Activated naive CD4-positive, alpha-beta T cell treated with Interleukin-2 at 50 U/mL for 16 hours (primary cell): ENCODE measurements at places on chromosomes 1 and 21.
A peak's percentile ranks its signal among the peaks of the same experiment; 100 is the strongest.

GRCh38 chr1:34781844-34782391 lies 904 bp downstream of the GJB3 start:
- no peak for DNase-seq

- no peak for DNase-seq
These were observed 16.0 kb downstream of the IBA57 start for GRCh38 chr1:228181645-228182034.

- DNase-seq, result no peak
These were observed 52.9 kb upstream of the CITED4 start for GRCh38 chr1:40914927-40915569.

- DNase-seq, result no peak
These were observed 81.1 kb downstream of the TNFSF18 start for GRCh38 chr1:172969611-172970010.

GRCh38 chr1:1145547-1145914 lies 28.1 kb upstream of the TTLL10 start:
- no peak for DNase-seq

- no peak for DNase-seq
These were observed 76.5 kb upstream of the FGGY start for GRCh38 chr1:59220356-59220755.

GRCh38 chr1:38541223-38541622 lies 318.3 kb downstream of the RRAGC start:
- DNase-seq, result no peak

GRCh38 chr1:180519846-180520245 lies 17.5 kb upstream of the ACBD6 start:
- DNase-seq, result no peak

DNA sequence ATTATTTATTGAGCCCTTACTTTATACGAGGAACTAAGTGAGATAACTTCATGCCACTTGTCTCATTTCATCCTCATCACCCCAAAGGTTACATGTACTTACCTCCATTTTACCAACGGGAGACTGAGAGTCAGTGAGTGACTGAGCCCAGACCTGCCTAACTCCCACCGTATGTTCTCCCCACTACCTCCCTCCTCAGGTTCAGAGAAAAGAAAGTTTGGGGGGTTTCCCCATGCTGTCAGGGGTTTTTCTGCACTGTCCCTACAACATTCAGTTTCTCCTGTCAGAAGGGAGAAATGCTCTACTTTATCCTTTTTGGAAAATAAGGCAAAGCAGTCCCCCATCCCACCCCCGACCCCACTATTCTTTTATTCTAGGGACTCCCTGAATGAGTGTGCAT lies 32.9 kb downstream of the FAM78B start:
- no peak for DNase-seq

DNA sequence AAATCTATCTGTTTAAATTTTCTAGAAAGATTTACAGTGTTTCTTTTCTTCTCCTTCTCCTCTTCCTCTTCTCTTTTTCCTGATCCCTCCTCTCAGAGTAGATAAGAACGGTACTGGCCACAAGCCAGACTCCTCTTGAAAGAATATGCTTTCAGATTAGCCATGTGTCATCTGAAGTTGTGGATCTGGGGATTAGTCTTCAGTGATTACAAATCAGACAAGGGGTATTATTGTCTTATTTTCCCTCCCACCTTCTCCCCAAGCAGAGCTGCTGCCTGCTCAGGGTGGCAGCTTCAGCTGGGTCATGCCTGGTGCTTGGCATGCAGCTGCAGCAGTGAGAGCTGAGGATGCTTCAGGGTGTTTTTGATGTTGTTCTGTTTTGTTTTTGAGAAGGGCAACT lies 42.7 kb downstream of the SGIP1 start:
- no peak for DNase-seq

GRCh38 chr1:114340892-114341291 lies 170.1 kb downstream of the TRIM33 start:
- DNase-seq, result no peak

DNA sequence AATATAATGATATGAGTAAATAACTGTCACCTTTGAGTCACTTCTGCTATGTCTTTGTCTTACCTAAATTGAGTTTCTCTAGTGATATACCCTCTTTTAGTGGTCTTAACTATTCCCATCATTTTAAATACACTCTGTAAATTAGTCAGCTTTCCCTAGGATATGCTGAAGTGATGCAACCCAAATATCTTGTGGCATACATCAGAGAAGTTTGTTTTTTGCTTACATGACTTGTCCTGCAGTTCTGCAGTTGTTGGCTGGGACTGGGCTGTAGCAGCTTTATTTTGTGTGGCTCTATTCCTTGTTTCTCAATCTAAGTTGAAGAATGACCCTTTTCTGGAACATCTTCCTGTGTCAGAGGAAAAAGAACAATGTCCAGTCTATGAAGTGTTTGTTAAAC lies 76.4 kb downstream of the TTC3 start:
- no peak for DNase-seq

GRCh38 chr21:46052703-46053651 lies 44.9 kb upstream of the COL6A2 start:
- peak; percentile 49 for DNase-seq

- no peak for DNase-seq
These were observed 125.8 kb upstream of the SLC44A3 start for GRCh38 chr1:94694226-94694915.

- DNase-seq, result no peak
These were observed 78.2 kb downstream of the SNX7 start for GRCh38 chr1:98739762-98740161.

DNA sequence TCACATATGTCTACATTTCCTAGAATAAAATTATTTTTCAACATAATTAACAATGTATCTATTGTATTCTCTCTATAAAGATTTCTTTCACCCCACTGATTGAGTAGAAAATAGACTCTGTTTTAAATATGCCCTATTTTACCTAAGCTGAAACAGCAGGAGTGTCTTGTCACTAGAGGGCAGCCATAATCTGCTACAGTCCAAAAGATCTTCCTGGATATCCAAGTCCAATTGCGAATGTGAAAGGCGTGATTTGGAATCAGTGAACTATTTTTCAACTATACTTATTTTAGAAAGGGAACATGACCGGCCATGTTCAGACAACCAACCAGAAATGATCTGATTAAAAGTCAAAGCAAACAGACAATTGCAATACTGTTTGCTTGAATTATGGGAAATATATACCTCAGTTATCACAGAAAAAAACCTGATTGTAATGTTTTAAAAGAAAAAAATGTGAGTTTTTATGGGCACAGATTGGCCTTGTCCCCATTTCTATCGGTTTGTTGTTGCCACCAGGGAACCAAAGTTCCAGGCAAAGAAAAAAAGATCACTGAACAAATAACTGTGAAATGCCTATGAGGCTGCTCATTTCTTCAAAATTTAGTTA lies 1211.0 kb upstream of the ADGRL4 start:
- no peak for DNase-seq

GRCh38 chr1:64867266-64867665 lies 99.1 kb downstream of the JAK1 start:
- no peak for DNase-seq

- no peak for DNase-seq
These were observed 6.1 kb downstream of the HTR6 start for GRCh38 chr1:19670787-19671186.

GRCh38 chr1:165857046-165857801 lies 29.8 kb downstream of the UCK2 start:
- no peak for DNase-seq

DNA sequence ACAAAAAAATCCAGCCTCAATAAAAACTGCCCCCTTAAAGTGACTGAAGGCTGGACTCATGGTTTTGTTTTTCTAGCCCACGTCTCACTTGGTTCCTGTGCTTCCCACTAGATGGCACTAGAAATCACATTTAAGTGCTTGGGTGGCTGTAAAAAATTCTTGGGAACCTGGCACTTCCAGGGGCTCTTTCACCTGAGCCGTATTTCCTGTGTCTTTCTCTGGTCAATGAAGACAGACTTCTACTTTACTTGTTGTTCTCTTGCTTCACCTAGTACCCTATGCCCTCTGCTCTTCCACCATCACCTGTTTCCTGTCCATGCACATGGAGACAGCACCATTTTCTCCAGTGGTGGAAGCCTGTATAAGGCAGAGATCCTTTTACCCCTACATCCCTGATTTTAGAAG lies 20.0 kb downstream of the METTL13 start:
- DNase-seq, result no peak

DNA sequence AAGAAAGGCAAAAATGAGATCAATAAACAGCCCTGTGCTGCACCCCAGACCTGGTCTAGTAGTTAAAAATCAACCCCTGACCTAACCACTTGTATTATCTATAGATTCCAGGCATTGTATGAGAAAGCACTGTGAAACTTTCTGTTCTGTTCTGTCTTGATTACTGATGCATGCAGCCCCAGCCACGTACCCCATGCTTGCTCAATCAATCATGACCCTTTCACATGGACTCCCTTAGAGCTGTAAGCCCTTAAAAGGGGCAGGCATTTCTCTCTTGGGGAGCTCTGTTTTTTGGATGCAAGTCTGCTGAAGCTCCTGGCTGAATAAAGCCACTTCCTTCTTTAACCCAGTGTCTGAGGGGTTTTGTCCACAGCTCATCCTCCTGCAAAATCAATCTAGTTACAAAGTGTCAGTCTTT lies 24.2 kb upstream of the CD34 start:
- no peak for DNase-seq

DNA sequence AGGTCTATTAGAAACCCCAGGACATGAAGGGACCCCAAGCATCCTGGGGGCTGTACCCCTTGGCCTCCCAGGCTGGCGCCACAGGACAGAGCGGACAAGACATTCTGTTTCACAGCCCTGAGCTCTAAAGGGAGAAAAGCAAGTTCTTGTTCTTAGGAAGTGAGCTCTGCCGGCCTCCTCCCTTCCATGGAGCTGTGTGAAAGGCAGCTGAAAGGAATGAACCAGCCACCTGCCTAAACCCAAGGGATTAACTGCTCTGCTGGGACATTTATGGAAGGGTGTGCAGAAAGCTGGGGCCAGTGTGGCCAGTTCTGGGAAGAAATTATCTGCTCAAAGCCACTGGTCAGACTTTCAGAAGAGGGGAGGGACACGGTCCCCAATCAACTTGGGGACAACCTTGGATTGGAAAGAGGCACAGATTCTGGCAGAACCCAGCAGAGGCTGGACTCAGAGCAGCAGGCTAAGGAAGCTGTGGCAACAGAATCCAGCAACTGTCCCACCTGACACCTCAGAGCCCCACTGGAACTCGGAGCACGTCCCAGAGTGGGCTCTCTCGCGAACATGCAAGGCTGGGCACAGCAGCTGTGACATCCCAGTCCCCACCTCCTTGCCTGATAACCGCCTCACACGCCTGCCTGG lies 2.1 kb downstream of the KLHL21 start:
- no peak for DNase-seq

DNA sequence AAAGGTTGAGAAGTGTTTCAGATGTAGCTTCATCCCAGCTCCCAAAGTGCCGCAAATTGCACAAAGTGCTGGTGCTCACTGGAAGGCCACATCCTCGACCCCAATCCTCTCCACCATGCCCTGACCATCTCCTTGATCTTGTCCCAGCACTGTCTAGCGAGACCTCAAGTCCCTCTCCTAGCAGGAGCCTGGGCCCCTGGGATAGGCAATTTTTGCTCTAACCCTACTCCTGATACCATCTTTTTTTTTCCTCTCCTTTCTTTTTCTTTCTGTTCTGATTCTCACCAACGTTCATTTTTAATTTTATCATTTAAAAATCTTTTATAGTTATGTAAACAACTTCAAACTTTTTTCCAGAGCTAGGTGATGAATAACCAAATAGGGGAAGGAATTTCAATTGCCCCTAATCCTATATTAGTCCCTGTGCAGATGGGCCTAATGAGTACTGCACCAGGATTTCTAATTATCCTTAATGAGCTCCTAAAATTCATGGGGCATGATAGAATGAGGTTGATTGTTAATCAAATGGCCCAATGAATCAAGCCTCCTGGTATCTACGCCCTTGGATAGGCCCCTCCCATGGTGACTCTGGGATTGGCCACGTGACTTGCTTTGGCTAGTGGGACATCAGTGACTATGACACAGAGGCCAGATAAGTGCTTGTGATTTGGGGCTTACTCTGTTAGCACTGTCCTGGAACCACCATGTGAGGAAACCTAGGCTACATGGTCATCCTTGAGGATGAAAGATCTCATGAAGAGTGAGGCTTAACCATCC lies 41.5 kb upstream of the TENT5B start:
- no peak for DNase-seq

- no peak for DNase-seq
These were observed at the start of gene NES for GRCh38 chr1:156676820-156677615. TSS of gene NES (minus strand) at chr1:156677407. CDS start at chr1:156677264, 143 bp downstream.

DNA sequence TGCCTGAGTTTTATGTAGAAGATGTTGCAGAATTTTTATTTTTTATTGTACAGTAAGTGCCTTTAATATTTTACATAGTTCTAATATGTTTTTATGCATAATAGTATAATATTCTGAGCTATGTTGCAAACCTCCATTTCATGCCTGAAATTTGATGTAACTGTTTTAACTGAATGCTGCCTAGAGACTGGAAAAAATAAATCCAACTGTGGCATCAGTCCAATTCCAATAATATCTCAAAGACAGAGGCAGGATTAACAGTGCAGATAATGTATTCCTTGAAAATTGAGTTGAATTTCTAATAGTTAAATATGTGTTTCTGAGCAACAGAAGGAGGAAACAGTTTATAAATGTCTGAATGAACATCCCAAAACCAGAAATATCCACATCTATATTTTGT lies 61.1 kb upstream of the KIF1B start:
- DNase-seq, result no peak

GRCh38 chr1:184330875-184331274 lies 56.0 kb upstream of the C1orf21 start:
- DNase-seq, result no peak

- DNase-seq, result no peak
These were observed 153.6 kb downstream of the CNIH3 start for GRCh38 chr1:224769452-224770335.

DNA sequence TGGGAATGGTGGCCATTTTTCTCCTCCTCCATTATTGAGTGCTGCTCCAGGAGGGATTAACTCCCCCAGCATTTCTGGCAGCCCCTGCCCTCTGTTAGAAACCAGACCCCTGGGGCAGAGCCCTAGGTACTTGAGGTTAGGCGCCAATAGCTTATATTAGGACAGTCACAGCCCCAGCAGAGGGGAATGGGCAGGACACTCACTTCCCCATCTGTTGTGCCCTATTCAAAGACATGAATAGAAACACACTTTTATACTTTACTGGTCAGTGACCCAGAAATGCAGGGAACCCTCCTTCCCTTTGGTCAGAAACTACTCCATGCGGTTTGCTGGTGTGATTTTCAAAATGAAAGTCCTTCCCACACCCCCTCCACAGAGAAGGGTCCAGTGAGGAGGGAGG lies 267.7 kb downstream of the PTBP2 start:
- DNase-seq, result no peak

DNA sequence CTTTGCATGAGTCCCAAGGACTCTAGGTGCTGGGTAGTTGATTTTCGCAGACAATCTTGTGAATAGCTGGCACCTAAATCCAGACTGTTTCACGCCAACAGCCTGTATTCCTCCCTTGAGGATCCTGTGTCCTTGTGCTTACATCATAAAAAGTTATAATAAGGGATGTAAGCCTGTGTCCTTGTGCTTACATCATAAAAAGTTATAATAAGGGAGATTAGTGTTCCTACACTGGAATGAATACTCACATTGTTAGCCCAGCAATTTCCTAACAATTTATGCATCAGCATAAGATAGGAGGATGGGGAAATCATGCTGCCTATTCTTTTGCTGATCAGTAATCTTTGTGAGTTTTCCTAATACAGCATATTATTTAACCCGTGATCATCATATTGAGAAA lies 4.0 kb upstream of the HSD3B2 start:
- no peak for DNase-seq

GRCh38 chr1:28580722-28581530 lies 11.1 kb upstream of the RAB42 start:
- peak; percentile 65 for DNase-seq
